ENCODE measurements at places on chromosomes 1 and 21.

GRCh38 chr1:95034506-95034905, 38.2 kb downstream of the ALG14 start:
- peak; percentile 40 for DNase-seq

GRCh38 chr1:58505286-58505685, 41.2 kb downstream of the OMA1 start:
- DNase-seq: no peak

DNA sequence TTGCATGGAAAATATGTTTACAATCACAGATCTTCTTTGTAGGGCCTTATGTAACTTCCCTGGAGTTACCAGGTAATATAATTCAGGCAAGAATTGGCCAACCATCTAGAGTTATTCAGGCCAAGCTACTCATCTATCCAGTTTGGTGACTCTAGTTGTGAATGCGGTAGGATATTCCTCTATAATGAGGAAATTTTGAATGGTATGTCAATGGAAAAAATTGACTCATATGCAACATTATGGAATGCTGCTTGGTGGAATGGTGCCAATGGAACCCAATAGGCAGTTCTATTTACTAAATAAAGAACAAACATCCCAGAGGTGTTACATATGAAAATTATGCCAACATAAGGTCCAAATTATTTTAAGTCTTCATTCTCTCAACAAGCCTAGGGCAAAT, 5.6 kb upstream of the TNFSF18 start:
- DNase-seq: no peak

- DNase-seq: peak; percentile 63
These were observed 133.0 kb upstream of the SPAG17 start for GRCh38 chr1:118317842-118318614.

DNA sequence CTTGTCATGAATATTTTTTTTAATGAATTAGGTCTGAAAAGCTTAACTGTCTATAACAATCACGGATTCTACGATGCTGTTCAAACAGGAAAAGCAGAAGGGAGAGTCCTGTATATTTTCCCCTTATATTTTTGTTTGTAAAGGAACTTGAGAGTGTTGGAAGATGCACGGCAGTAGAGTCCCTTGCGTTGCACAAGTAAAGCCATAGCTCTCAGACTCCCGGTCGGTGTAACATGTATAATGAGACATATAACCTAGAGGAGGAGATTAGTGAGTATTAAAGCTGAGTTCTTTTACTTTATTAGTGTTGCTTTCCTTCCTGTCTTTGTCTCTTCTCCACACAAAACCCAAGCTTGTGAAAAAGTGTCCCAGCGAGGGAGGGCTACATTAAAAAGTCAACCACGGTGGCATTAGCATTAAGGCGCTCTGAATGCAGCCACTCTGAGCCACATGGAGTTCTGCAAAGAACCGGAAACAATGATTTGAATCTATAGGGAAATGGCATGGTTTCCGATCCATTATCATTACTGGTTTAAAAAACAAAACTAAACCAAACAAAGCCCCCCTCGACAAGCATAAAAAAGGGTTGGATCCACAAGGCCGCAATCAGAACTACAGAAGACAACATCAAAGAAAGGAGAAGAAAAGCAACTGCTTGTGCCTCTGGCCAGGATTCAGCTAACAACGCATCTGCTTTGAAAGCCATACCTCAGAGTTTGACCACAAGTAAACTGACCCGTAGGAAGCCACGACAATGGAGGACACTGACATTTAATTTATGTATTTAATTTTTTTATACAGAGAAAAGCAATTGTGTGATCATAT, 356.8 kb downstream of the LMO4 start:
- no peak for DNase-seq

GRCh38 chr1:51622455-51622913, 5.6 kb downstream of the OSBPL9 start:
- DNase-seq: peak; percentile 88
